HFF-Myc (cell line): ENCODE measurements at places on chromosomes 3 and 15.

- DNase-seq: no peak
Observed at GRCh38 chr3:65412588-65412987, 626.1 kb downstream of the MAGI1 start.

- no peak for DNase-seq
Observed at GRCh38 chr15:63180746-63181145, 8.7 kb upstream of the RAB8B start.

- no peak for DNase-seq
Observed at GRCh38 chr15:51844747-51845426, 15.4 kb downstream of the TMOD3 start.

DNA sequence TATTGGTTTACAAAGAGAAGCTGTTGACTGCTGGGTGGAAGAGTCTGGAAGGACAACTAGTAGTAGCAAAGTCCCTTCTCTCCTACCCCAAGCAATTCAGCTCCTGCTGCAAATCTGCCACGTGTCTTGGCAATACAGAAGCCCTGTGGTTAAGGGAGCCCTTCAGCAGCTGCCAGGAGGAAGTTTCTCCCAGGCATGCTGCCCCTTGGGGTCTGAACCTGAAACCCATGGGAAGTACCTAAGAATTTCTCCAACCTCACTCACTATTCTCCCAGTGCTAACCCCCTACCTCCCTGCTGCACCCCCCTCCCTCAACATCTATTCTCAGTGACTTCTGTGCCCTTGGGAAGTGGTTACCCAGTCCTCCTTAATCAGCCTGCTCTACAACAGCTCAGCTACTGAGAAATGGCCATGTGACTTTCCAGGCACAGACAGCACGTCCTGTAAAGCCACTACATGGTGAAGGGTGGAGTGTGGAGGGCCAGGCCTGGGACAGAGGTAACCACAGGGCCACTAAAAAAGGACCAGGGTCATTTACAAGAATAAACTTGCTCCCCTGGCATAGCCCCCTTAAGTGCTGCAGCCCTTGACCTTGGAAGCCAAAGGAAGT is 316.6 kb downstream of the NTRK3 start:
- DNase-seq: no peak

GRCh38 chr15:57540211-57540610 is 51.5 kb upstream of the MYZAP start:
- no peak for DNase-seq

DNA sequence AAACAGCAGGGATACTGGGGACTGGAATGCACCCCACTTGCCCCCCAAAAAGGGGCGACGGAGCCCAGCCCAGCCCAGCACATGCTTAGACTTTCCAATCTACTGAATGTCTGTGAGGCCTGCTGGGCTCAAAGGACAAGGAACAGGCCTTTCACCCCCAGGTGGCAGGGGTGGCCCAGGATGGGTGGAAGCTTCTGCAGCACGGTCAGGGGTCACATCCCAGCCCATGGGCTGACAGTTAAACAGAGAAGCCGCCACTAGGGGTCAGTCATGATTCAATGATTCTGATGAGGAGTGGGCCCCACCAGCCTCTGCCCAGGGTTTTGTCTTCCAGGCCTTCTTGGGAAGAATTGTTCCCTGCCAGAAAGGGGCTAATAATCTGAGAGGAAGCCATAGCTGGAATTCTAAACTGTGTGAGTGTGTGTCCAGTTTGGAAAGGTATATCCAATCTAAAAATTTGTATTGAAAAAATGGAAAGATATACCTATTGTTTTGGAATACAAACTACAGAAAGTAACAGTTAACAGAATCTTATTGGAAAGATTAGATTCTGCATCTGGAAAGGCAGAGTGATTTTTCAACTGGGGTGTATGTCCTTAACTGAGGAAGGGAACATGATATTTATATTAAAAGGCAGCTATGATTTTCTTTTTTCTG is 2.2 kb downstream of the CHRNB4 start:
- no peak for DNase-seq
